Right forelimb (tissue), 1 donor: ENCODE measurements at places on chromosomes 3 and 15.

- DNase-seq = no peak
Observed at GRCh38 chr3:171088964-171089754, 62.6 kb upstream of the SLC2A2 start.

GRCh38 chr15:80804970-80805495 lies 25.9 kb downstream of the CEMIP start:
- no peak for DNase-seq

GRCh38 chr15:66241908-66242285 lies 11.7 kb downstream of the MEGF11 start:
- no peak for DNase-seq

- no peak for DNase-seq
Observed at GRCh38 chr3:134885877-134886621, 91.0 kb downstream of the EPHB1 start.

DNA sequence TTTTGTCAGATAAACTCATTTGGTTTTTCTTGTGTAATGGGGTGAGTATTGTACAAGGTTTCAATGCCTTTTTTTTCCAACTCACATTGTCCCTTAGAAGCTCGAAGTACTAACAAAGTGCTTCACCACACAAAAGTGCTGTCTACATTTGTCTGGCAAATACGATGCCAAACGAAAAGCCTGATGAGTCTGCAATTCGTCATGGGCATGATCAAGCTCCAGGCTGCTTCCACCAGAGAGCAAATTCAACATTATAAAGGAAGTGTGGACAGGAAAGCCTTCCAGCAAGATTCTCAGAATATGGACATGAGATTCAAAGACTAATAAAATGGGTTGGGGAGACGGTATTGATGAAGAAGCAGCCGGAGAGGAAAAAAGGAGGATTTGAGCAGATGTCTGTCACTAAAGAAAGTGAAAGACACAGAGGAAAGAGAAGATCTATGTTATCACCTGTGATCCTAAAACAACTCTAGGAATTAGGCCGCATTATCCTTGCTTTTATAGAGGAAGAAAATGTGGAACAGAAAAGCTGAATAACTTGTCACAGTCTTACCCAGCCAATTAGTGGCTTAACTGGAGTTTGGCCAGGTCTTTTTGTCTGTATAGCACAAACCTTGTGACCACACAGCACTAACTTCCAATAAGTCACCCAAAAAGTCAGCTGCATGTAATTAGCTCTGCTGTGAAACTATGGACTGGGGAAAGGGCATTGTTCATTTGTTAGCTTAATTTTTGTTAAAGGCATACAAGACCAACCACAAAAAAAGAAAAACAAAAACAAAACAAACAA lies 494.8 kb downstream of the FHIT start:
- DNase-seq = no peak

DNA sequence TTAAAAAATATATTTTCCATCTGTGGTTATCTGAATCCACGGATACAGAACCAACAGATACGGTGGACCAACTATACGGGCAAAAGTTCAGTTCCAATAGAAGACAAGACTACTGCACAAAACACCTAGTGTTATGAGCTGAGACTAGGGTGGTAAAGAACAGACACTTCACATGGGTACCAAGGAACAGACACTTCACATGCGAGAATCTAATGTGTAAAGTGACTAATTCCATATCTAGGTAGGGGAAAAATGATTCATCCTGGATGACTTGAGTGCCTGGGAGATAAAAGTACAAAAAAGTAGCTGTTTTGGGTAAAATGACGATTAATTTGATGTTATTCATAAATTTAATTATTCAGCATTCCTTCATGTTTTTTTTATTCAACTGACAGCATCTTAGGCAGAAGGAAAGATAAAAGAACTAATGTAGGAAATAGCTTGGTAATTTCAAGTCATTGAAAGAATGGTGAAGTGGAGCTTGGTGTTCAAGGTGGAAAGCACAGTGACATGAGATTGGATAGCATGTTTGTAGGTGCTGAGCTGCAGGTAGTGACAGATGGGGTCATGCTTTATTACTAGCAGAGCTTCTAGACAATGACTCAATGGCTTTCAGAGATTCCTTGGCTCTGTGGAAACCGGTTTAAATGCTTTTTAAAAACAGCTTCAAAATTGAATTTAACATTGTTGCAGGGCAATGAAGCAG lies 5.2 kb downstream of the CD200 start:
- DNase-seq = no peak

DNA sequence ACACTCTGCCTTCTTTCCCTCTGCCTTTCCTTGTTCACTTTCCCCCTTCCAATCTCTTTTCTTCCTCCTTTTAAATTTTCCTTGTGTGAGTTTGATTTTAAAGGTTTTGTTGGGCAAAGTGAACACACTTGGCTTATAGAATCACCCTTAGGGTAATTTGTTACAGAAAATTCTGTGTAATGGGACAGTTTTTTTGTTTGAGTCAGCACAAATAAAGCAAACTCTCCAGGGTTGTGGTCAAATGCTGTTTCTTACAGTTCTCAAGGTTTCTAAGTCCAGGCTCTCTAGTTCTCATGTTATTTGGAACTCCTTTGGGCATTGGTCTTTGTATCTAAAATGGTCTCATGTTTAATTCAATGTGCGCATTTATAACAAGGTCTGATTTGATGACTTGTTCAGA lies 307.1 kb downstream of the PTPRG start:
- no peak for DNase-seq

DNA sequence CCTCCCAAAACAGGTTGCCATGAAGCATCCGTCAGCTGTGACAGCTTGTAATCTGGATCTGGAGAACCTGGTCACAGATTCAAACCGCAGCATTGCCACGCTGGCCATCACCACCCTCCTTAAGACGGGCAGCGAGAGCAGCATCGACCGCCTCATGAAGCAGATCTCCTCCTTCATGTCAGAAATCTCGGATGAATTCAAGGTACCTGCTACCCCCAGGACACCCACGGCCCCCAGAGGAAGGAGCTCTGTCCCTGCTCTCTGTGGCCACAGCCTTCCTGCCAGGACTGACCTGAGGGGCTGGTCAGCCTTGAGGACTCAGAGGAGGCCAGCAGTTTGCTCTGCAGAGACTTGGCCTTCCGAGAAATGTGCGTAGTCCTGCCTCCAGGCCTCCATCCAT lies 11.2 kb downstream of the COPG1 start:
- no peak for DNase-seq

- DNase-seq = no peak
Observed at GRCh38 chr3:117619805-117620204, 910.2 kb downstream of the TUSC7 start.
